NCI-H345 (cell line): ENCODE measurements at places on chromosomes 7 and 10.

DNA sequence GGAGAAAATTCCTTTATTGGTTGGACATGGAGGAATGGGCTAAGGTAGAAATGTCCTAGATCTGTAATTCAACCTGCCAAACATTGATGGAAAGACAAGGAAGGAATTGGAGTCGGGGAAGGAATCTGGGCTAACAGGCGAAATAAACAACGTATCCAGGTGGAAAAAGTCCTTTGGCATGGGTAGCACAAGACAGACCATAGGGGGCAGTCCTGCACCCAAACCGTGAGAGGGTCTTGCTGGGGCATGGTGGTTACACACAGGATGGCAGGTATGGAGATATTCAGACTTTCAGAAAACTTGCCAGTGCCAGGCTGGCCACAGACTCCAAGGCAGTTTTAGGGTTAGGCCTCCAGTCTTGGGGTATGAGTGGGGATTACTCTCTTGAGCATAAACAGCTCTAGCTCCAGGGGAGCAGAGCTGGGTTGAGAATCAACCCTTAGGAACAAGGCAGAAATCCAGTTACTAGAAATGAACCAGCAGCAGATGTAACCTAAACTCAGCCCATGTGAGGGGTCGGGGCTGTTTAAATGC is 188.6 kb upstream of the GDF10 start:
- no peak for DNase-seq

DNA sequence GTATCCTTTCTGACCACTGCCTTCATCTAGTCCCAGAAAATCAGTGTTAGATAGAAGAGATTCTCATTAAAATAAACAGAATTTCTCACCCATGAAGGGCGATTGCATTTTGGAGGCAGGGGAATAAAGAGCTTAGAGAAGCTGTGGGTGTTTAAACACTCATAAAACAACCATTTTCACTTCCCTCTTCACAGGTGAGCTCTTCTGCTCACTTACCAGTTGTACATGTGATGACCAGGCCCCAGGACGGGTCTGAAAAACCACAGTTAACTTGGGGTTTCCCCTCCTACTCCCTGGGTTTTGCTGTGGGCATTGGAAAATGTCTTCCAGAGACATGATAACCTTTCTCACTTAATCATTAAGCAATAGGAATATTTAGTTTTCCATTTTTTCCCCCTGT is 411.6 kb upstream of the DPP6 start:
- DNase-seq = no peak

DNA sequence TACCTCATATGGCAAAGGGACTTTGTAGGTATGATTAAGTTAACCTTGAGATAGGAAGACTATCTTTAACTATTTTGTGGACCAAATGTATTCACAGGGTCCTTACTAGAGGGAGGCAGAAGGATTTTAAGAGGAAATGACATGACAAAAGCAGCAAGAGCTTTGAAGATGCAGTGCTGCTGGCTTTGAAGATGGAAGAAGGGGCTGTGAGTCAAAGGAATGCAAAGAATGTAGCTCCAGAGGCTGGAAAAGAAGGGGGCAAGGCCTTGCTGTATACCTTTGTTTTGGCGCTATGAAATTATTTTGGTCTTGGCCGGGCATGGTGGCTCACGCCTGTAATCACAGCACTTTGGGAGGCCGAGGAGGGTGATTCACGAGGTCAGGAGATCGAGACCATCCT is 3.2 kb upstream of the NRBF2 start:
- DNase-seq = no peak

DNA sequence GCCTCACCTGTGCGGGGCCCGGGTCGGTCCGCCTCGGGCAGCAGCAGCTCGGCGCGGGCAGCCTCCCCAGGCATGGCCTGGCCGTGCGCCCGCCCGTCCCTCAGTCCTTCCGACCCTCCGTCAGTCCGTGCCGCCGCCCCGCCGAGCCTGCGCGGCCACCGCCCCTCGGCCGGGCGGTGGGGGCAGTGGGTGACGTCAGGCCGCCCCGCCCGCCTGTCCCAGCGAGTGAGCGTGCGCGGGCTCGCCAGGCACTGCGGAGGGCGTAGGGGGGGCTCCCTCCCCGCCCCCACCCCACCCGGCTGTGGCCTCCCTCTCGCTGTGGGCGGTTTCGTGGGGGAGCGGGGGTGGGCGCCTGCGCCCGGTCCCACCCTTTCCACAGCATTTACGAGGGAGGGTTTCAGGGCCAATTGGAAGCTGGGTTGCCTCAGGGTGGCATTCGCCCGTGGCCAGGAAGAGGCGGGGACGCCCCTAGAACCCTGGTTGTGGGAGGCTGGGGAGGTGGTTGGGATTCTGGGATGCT is at the start of gene NACAD:
TSS of gene NACAD (minus strand) at position 149 of the 520 bp plus-strand sequence. CDS start at position 74, 75 bp downstream.
- DNase-seq = peak; percentile 70

GRCh38 chr7:5596046-5596895 is 172.6 kb upstream of the TNRC18 start:
- DNase-seq = no peak

GRCh38 chr7:116779216-116779615 is 83.2 kb upstream of the CAPZA2 start:
- no peak for DNase-seq

DNA sequence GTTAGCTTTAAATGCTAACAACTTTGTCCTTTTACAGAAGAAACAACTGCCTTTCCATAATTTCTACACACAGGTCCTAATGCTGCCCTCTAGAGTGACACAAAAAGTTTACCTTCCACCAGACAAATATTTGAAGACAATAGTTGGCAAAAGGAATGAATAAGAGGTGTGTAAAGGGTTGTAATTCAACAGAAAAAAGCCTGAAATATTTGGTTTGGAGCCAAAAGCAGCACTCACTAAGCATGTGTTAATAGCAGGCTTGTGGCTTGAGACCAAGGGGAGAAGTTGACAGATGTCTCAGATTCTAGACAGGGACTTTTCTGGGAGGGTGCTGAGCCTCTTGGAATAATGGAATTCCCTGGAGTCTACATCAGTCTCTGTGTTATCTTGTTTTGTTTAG is 156.2 kb upstream of the GALNT17 start:
- no peak for DNase-seq

GRCh38 chr7:44043902-44044301 is 600 bp upstream of the DBNL start:
- DNase-seq = peak; percentile 9

GRCh38 chr10:73076360-73077183 is 20.1 kb downstream of the P4HA1 start:
- DNase-seq = no peak

- no peak for DNase-seq
Observed at GRCh38 chr10:7872041-7872442, 53.7 kb downstream of the TAF3 start.

DNA sequence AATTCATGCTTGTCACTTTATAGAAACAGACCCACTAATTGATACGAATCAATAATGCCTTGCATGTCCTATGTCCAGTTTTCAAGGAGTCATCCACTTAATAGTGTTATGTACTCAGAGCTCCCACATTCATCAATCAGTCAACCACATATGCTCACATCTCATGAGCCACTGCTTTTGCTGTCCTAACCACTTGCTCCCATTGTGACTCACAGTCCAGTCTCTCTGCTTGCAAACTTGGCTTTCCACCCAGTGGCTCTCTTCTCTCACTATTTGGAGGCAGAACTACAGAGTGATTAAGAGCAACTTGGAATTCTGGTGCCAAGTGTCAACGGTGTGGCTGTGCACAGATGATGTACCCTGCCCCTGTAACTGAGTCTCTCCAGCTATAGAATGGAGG is 166.0 kb downstream of the SNX13 start:
- no peak for DNase-seq

- no peak for DNase-seq
Observed at GRCh38 chr7:130649004-130649790, 19.4 kb downstream of the COPG2 start.

- DNase-seq = no peak
Observed at GRCh38 chr7:92178928-92179924, at the start of gene LRRD1. LRRD1 (minus strand) TSS chr7:92179142; CDS start chr7:92165202, 13,940 bp downstream.

DNA sequence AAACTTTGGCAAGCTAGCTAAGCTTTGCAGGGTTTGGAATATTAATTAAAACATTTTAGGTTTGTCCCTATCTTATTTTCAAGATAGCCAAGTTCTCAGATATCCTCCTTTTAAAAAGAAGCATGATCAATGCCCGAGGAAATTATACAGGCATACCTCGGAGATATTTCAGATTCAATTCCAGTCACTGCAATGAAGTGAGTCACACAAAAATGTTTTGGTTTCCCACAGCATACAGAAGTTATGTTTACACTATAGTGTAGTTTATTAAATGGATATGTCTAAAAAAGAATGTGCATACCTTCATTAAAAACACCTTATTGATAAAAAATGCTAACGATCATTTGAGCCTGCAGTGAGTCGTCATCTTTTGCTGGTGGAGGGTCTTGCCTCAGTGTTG is 382.9 kb upstream of the NPVF start:
- DNase-seq = no peak

DNA sequence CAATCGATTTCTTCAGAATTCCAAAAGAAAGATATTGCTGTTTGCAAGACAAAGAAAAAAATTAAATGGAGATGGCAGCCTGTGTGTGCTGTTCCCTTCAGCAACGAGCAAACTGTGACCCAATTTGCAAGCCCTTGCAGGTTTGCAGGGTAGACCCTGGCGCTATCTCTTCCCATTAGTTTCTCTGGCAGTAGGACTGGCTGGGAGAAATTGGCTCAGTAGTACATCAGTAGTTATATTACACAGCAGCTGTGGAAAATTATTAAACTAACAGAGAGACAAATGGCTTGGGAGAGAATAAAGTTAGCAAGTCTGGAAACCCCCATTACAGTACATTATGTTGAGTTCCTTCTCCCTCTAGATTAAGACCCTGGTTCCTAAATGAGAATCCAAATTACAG is 116.4 kb upstream of the ITGB1 start:
- no peak for DNase-seq
